ENCODE measurements at places on chromosomes 16 and 17.

- no peak for DNase-seq
Observed at GRCh38 chr16:31107465-31107867, 720 bp upstream of the BCKDK start.

- DNase-seq: no peak
Observed at GRCh38 chr17:20218272-20218671, 209.1 kb downstream of the SPECC1 start.

GRCh38 chr17:36085765-36086164 lies 4.2 kb downstream of the CCL3 start:
- DNase-seq: no peak

GRCh38 chr17:34596920-34597319 lies 17.5 kb downstream of the TMEM132E start:
- no peak for DNase-seq
